ENCODE measurements at places on chromosomes 16 and 17.
A peak's percentile ranks its signal among the peaks of the same experiment; 100 is the strongest.

GRCh38 chr17:6346986-6347385, 87.9 kb downstream of the AIPL1 start:
- DNase-seq = no peak

- DNase-seq = peak; percentile 9
These were observed 14.4 kb downstream of the FLYWCH1 start for GRCh38 chr16:2925951-2926649.

GRCh38 chr16:1458336-1458976, 14.1 kb upstream of the CCDC154 start:
- no peak for DNase-seq

- DNase-seq = no peak
These were observed 20.3 kb downstream of the PARN start for GRCh38 chr16:14609716-14610115.

GRCh38 chr16:50491516-50491915, 56.7 kb upstream of the NKD1 start:
- DNase-seq = no peak

- DNase-seq = no peak
These were observed 55.0 kb downstream of the PDPK1 start for GRCh38 chr16:2592786-2593185.

GRCh38 chr17:21036361-21036881, 6.4 kb downstream of the USP22 start:
- DNase-seq = no peak

GRCh38 chr17:74059479-74060240, 143.8 kb upstream of the RPL38 start:
- peak; percentile 45 for DNase-seq

DNA sequence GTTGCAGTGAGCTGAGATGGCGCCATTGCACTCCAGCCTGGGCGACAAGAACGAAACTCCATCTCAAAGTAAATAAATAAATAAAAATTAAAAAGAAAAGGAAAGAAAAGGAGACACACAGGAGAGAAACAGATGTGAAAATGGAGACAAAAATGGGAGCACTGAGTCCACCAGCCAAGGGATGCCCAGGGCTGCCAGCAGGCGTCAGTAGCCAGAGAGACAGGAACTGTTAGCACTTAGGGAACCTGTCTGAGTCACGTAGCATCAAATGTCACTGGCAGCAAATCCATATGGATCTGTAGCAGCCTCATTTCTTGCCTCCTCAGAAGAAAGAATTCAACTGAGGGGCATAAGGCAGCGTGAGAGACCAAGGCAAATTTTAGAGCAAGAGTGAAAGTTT, 79.7 kb downstream of the CYLD start:
- no peak for DNase-seq

GRCh38 chr17:8610558-8610957, 20.0 kb downstream of the MYH10 start:
- DNase-seq = no peak

DNA sequence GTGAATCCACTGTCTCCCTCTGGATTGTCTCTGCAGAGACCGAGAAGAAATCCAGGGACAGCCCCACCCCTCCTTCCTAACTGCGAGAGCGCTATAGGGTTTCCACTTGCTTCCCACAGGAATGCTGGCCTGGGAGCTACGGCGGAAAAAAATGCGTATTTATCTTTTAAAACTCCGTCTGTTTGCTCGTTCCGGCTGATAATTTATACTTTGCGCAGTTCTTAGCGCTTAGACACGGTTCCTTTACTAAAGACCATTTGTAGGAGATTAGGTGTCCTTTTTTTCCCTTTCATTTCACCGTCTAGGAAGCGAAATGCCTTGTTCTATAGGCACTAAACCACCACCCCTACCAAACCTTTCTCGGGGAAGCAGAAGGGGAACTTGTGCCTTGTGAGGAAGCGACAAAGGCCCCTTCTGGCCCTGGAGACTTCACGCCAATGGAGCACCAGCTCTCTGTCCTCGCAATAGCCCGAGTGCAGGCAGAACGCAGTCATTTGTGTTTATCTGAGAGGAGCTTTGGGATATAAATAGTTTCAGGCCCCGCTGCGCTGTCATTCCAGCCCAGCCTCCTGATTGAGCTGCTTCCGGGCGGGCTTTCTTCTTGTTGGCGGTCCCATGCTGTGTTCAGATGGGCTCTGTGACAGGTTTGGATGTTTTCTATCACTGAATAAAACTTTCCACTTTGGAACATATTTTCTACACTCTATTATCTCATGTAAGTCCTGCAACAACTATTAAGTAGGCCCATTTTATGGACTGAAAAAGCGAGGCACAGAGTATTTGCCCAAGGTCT, 791 bp upstream of the SUPT4H1 start:
- DNase-seq = no peak

DNA sequence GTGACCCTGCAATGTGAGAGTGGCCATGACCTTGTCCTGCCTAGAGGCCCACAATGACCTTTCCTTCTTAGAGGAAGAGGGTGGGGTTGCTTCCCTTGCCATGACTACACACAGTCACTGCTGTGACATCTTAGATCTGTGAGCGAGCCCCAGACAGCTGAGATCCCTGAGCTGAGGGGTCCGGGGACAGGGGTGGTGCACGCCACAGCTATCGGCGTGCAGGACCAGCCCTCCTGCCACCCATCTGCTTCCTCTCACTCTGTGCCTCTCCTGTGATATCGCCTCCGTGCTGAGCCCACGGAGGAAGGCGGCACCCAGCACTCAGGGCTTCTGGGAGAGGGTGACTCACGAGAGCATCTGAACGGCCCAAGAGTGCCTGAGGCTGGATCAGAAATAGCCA, 35.2 kb downstream of the KIAA0513 start:
- no peak for DNase-seq

GRCh38 chr16:78005881-78006280, 16.5 kb upstream of the CLEC3A start:
- no peak for DNase-seq

- no peak for DNase-seq
These were observed 818 bp downstream of the DPH1 start for GRCh38 chr17:2030779-2031163.

DNA sequence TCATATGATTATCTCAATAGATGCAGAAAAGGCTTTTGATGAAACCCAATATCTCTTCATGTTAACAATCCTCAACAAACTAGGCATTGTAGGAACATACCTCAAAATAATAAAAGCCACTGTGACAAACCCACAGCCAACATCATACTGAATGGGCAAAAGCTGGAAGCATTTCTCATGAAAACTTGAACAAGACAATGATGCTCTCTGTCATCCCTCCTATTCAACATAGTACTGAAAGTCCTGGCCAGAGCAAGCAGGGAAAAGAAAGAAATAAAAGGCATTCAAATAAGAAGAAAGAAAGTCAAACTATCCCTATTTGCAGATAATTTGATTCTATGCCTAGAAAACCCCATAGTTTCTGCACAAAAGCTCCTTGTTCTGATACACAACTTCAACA, 999.2 kb upstream of the GOT2 start:
- no peak for DNase-seq

DNA sequence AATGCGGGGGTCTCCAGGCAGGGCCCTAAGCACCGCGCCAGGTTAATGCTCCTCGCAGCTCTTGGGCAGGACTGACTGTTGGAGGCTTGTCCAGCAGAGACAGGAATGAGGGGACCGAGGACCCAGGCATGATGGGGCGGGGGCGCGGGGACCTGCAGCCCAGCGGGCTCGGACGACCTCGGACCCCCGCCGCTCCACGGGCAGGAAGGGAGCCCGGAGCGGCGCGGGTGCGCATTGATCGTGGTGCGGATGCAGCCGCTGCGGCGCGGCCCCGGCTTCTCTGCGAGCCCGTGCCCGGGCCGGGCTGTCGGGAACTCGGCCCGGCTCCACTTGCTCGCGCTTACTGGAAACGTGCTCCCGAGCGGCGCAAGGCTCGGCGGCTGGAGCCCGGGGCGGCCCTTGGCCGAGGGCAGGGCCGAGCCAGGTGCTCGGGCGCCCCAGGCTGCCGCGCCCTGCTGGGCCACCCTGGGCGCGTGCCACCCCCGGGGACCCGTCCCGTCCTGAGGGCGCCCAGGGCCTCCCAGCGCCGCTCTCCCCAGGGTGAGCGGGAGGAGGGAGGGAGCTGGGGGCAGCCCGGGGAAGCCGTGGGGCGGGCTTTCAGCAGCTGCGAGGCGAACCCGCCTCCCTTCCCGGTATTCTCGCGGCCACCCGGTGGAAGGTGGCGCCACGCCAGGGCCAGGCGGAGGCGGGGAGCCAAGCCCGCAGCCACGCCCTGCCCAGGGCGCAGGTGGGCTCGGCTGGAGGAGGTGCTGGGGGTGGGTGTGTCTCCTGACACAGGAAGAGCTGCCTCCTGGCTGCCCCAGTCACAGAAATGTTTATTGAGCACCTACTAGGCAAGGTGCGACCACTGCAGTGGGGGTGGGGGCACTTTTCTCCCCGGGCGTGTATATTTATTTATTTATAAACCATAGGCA, 45.9 kb downstream of the SOCS3 start:
- DNase-seq = peak; percentile 63

DNA sequence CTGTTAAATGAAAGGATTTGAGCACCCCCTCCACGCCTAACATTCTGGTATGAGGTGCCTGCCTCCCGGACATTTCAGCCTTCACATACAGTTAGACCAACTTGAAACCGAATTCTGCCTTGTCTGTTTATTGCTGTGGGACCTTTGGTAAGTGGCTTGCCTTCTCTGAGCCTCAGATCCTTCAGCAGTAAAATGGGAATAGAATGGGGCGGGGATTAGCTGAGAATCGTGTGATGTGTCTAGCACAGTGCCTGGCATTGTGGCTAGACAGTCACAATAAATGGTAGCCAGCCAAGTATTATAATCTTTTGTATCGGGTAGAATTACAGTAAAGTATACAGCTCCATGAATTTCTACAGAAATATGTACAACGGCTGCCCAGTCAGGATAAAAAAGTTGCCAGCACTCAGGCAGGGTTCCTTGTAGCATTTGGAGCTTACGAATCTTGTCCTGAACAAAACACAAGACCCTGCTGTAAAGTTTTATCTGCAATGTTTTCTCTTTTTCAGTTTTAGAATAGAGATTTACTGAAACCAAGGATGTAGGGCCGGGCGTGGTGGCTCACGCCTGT, 786 bp downstream of the TMC7 start:
- DNase-seq = no peak

DNA sequence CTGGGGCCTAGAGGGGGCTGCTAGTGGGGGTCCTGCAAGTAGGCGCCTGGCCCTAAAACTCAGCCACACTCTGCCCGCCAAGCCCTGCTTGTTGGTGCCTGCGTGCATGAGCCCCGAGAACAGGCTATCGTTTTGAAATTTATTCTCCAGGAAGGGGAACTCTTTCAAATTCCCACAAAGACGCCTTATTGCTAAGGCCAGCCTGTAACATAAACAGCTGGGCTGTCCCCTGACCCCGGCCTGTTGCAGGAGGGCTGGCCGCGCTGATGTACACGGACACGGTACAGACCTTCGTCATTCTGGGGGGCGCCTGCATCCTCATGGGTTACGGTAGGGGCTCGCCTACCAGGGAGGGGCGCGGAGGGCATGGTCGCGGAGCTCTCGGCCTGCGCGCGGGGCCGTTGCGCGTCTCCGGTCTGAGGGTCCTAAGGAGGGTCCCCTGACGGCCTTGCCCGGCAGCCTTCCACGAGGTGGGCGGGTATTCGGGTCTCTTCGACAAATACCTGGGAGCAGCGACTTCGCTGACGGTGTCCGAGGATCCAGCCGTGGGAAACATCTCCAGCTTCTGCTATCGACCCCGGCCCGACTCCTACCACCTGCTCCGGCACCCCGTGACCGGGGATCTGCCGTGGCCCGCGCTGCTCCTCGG, 4.3 kb downstream of the SLC5A2 start:
- DNase-seq = peak; percentile 36

DNA sequence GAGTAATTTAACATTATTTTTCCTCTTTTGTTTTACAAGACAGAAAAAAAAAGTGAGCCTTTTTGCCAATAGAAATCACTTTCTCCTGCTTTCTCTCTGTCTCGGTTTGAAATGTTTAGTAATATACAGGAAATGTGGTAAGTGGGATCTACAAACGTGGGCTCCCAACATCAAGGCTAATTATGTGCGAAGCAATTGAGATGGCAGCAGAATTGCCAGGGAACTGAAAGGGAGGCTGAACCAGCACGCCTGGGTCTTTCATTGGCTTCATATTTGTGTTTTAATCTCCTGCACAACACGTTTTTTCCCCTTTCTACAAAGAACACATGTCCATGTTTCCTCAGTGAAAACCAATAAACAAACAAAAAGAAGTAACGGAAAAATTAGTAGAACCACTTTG, 743.9 kb upstream of the SOX9 start:
- no peak for DNase-seq

GRCh38 chr16:26454102-26454501, 612.6 kb upstream of the C16orf82 start:
- no peak for DNase-seq

DNA sequence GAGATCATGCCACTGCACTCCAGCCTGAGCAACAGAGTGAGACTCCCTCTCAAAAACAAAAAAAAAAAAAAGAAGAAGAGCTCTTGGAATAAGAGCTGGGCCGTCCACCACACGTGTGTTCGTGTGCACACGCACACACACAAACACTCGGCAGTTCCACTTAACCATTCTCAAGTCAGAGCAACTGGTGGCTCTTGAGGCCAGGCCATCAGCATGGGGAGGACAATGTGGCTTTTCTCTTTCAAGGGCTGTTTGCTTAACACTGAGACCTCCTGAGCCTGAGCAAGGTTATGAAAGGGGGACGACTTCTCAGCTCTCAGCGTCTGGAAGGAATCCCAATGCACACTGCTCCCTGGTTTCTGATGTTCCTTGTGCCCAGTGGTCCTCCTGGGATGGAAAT, 444.9 kb downstream of the SOX9 start:
- no peak for DNase-seq

- DNase-seq = no peak
These were observed 38.2 kb downstream of the MAF start for GRCh38 chr16:79562166-79562823.

- peak; percentile 52 for DNase-seq
These were observed 7.5 kb upstream of the ARMC5 start for GRCh38 chr16:31451681-31452351.

GRCh38 chr17:48503747-48504146, 27.1 kb downstream of the HOXB1 start:
- DNase-seq = no peak

Measured in retina (tissue), 1 donor.